CD8-positive, alpha-beta memory T cell (primary cell): ENCODE measurements at places on chromosomes 3 and 15. TPM values are rescaled to one million over a fixed set of nuclear protein-coding genes. Genes with fewer than 3 reads are reported as not detected.

DNA sequence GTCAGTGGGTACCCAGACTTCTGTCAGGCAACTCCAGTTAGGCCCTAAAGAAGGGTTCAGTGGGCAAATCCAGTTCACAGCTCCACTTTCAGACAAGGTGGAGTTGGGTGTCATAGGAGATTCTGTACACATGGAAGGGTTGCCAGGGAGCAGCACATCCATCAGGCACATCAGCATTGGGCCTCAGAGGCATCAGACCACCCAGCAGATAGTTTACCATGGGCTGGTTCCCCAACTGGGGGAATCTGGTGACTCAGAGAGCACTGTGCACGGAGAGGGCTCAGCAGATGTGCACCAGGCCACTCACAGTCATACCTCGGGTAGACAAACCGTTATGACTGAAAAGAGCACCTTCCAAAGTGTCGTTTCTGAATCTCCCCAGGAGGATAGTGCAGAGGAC, 27.2 kb downstream of the SYNM start:
- no peak overlapping the region for H3K27ac ChIP-seq
- no peak for DNase-seq
- H3K4me3 ChIP-seq, result no peak overlapping the region
- no peaks in the 10 kb centered on the region for H3K4me1 ChIP-seq
- H3K27me3 ChIP-seq, result no peaks in the 10 kb centered on the region

DNA sequence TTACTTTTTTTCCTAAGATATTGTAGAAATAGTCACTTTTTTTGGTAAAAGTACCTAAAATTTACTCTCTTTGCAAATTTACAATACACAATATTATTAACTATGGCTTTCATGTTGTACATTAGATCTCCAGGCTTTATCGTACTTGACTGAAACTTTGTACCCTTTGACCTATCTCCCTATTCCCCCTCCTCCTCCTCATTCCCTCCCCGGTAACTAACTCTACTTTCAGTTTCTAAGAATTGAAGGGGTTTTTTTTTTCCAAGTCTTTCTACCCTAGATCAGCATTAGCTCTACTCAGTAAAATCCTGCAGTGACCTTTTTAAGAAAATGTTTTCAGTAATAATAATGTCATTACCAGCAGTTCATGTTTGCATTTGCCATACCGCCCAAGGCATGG, 10.1 kb downstream of the HACL1 start:
- no peaks in the 10 kb centered on the region for H3K27me3 ChIP-seq
- no peaks in the 10 kb centered on the region for H3K4me1 ChIP-seq
- no peak overlapping the region for H3K27ac ChIP-seq

DNA sequence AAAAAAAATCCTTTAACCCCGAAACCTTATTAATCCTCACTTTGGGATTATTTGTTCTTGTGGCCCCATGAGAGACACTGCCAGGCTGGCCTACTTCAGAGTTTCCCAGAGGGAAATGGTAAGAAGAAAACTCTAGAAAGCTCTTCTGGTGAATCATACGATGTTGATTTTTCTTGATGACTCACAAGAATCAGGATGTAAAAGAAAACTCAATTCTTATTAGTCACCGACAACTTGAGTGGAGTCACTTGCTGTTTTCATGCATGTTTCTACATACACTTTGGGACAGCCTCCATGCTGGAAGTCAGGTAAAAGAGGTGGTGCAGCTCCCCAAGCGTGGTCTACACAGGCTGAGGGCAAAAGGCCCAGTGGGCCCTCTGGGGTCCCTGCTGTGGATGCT, 42.8 kb downstream of the MYO5C start:
- no peaks in the 10 kb centered on the region for H3K36me3 ChIP-seq
- peaks cover 10% of the 10 kb centered on the region for H3K4me1 ChIP-seq
- H3K4me3 ChIP-seq, result no peak overlapping the region
- no peak overlapping the region for H3K27ac ChIP-seq
- no peak for DNase-seq
- no peaks in the 10 kb centered on the region for H3K27me3 ChIP-seq

DNA sequence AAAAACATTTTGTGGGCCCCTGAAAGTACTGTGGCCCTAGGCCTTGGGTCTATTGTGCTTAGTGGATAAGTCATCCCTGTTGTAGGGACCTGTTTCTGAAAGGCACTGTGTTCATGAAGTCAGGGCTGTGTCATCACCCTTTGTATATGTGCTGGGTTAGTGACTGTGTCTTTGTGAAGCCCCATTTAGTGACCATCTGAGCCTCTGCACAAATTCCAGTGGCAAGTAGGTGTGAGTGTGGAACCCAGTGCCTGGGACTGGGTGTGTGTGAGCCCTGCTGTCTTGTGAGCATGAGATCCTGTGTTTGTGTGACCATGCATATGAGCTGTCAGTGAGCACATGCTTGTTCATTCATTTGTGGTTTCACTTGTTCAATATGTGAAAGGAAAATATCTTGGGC, 1.2 kb upstream of the HYAL1 start:
- no peak overlapping the region for H3K4me3 ChIP-seq
- no peaks in the 10 kb centered on the region for H3K27me3 ChIP-seq
- H3K27ac ChIP-seq, result no peak overlapping the region
- no peaks in the 10 kb centered on the region for H3K36me3 ChIP-seq

DNA sequence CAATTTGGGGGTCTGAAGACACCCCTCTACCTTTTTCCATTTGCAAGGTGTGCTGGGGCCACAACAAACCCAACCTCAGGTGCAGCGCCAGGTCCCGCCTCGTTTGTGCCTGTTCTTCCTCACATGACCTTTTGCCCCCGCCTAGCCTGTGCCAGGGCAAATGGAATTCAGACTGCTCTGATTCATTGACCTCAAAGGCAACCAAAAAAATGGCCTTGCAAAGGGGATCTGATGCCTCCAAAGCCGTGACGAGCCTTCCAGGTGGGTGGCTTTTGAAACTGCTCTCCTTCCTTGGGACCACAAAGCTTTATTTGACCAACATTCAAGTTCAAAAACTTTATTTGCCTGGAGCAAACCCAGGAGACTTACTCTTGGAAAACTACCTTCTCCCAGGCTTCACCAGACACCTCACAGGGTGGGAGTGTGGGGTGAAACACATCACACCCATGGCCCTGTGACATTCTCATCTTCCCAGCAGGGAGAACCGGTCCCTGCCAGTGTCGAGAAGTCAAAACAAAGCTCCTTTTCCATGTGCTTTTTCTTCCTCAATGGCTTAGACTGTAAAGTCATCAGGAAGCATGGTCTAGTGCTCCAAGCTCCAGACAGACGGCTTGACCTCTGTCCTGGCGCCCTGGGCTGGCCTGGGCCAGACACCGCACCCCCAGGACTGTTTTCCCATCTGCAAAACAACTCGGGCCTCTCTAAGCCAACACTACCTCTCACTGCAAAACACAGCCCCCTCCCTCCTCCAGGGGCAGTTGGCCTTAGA, 103.9 kb upstream of the HES1 start:
- H3K27me3 ChIP-seq, result no peaks in the 10 kb centered on the region
- no peaks in the 10 kb centered on the region for H3K4me1 ChIP-seq
- no peaks in the 10 kb centered on the region for H3K36me3 ChIP-seq
- DNase-seq, result no peak
- H3K4me3 ChIP-seq, result no peak overlapping the region
- no peak overlapping the region for H3K27ac ChIP-seq

The SMCO1 gene
- total RNA-seq, result not detected

DNA sequence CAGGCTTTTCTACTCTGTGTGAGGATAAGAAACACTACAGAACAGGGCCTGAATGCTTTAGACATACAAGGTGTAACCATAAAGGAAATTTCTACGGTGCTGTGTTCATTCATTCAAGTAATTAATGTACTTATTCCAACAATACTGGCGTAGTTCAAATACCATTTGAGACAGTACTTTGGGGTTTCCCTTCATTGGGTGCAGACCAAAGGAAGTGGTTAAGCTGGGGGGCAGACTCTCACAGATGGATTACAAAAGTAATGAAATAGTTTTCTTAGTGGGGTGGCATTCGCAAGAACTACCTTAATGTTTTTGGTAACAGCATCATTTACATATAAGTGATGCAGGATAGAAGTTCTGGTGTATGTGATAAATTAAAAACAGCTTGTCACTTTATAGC, 65.9 kb downstream of the BTD start:
- no peak overlapping the region for H3K27ac ChIP-seq
- H3K4me1 ChIP-seq, result peaks cover 18% of the 10 kb centered on the region
- DNase-seq, result peak; percentile 38
- no peaks in the 10 kb centered on the region for H3K27me3 ChIP-seq

The ITGA11 gene
- not detected for total RNA-seq

- DNase-seq, result no peak
- H3K4me3 ChIP-seq, result no peak overlapping the region
- H3K27ac ChIP-seq, result no peak overlapping the region
- H3K36me3 ChIP-seq, result no peaks in the 10 kb centered on the region
- H3K4me1 ChIP-seq, result no peaks in the 10 kb centered on the region
- H3K27me3 ChIP-seq, result no peaks in the 10 kb centered on the region
Observed at GRCh38 chr3:165503825-165504224, 307.6 kb upstream of the SLITRK3 start.

GRCh38 chr15:69039516-69040225, 25.2 kb downstream of the NOX5 start:
- H3K27me3 ChIP-seq, result no peaks in the 10 kb centered on the region
- no peaks in the 10 kb centered on the region for H3K36me3 ChIP-seq
- H3K4me3 ChIP-seq, result no peak overlapping the region
- H3K27ac ChIP-seq, result no peak overlapping the region

The ALDH1A2 gene
- total RNA-seq, result not detected

DNA sequence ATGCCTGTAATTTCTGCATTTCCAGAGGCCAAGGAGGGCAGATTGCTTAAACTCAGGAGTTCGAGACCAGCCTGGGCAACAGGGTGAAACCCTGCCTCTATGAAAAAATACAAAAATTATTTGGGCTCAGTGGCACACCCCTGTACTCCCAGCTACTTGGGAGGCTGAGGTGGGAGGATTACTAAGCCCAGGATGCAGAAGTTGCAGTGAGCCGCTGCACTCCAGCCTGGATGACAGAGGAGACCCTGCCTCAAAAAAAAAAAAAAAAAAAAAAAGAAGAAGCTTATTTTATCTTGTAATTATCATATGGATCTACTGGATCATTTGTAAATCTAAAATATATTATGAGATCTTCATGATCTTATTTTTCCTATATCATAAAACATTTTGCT, 84.1 kb downstream of the PPCDC start:
- H3K36me3 ChIP-seq, result no peaks in the 10 kb centered on the region
- DNase-seq, result no peak
- H3K4me1 ChIP-seq, result peaks cover 24% of the 10 kb centered on the region
- H3K27me3 ChIP-seq, result no peaks in the 10 kb centered on the region

GRCh38 chr3:126130081-126130855, 46.3 kb upstream of the SLC41A3 start:
- H3K27ac ChIP-seq, result no peak overlapping the region
- no peaks in the 10 kb centered on the region for H3K36me3 ChIP-seq
- no peak for DNase-seq
- no peak overlapping the region for H3K4me3 ChIP-seq
- H3K4me1 ChIP-seq, result no peaks in the 10 kb centered on the region

DNA sequence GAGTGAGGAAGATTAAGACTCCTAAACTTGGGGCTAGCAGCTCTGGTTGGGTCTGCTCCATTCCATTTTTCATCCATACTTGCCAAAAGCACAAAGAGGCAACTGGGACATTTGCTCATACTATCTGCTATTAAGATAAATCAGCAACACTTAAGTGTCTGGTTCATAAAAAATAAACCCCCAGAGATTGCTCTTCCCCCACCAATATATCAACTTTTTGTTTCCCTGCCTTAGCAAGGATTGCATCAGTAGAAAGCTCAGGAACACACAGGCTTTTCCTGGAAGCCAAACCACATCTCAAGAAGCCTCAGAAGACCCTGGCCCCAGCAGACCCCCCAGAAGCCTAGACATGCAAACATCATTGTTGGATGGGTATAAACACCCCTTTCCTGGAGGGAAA, 232.4 kb upstream of the WNT5A start:
- H3K27ac ChIP-seq, result no peak overlapping the region
- H3K27me3 ChIP-seq, result no peaks in the 10 kb centered on the region
- H3K36me3 ChIP-seq, result no peaks in the 10 kb centered on the region
- no peak for DNase-seq
- no peaks in the 10 kb centered on the region for H3K4me1 ChIP-seq

- no peaks in the 10 kb centered on the region for H3K36me3 ChIP-seq
- peak overlapping the region; percentile 18 for H3K27ac ChIP-seq
- DNase-seq, result no peak
- H3K4me1 ChIP-seq, result peaks cover 70% of the 10 kb centered on the region
- peak overlapping the region; percentile 18 for H3K4me3 ChIP-seq
Observed at GRCh38 chr3:114234745-114235144, 2.6 kb downstream of the ZNF80 start.

- no peak overlapping the region for H3K27ac ChIP-seq
- H3K4me3 ChIP-seq, result no peak overlapping the region
- H3K4me1 ChIP-seq, result no peaks in the 10 kb centered on the region
- no peak for DNase-seq
Observed at GRCh38 chr15:49223536-49224274, 53.7 kb downstream of the GALK2 start.

GRCh38 chr3:24450160-24450907, 44.3 kb downstream of the THRB start:
- no peaks in the 10 kb centered on the region for H3K36me3 ChIP-seq
- no peaks in the 10 kb centered on the region for H3K27me3 ChIP-seq
- H3K4me3 ChIP-seq, result no peak overlapping the region

- no peak overlapping the region for H3K4me3 ChIP-seq
- H3K27ac ChIP-seq, result no peak overlapping the region
- peak; percentile 8 for DNase-seq
- peaks cover 16% of the 10 kb centered on the region for H3K4me1 ChIP-seq
- H3K36me3 ChIP-seq, result no peaks in the 10 kb centered on the region
Observed at GRCh38 chr3:133479401-133479800, 79.5 kb downstream of the BFSP2 start.

- H3K27me3 ChIP-seq, result peaks cover 4% of the 10 kb centered on the region
- H3K4me3 ChIP-seq, result no peak overlapping the region
- H3K27ac ChIP-seq, result no peak overlapping the region
- H3K36me3 ChIP-seq, result no peaks in the 10 kb centered on the region
Observed at GRCh38 chr15:39558421-39558820, 22.5 kb upstream of the THBS1 start.

The WDR93 gene
- not detected for total RNA-seq

The SLC6A1 gene
- not detected for total RNA-seq

The LRRIQ4 gene
- total RNA-seq, result 0.15 TPM
